Activated CD4-positive, alpha-beta T cell treated with anti-CD3 and anti-CD28 coated beads, Interleukin-2, Interleukin-4, amounts not matched to agents 100 ng/mL and 50 ng/mL, durations not matched to agents 16 hours and 8 hours (primary cell): ENCODE measurements at places on chromosomes 1 and 21.

- no peak for DNase-seq
Observed at GRCh38 chr1:206108635-206109034, 8.6 kb downstream of the AVPR1B start.

DNA sequence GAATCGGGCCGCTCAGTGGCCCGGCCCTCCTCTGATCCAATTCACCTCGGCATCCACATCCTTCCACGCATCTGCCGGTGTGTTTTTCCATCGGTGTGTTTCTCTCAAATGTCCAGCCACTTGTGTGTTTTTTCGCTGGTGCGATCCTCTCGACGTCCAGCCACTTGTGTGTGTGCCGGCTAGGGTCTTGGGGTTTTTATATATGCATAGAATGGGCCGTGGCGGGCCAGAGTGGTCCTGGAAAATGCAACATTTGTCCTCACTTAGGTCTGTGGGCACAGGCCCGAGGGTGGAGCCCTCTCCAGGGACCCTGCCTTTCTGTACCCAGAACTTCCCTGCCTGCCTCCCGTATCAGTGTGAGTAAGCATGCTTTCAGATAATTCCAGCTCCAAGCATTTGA lies 1106.4 kb downstream of the AMY1C start:
- no peak for DNase-seq

DNA sequence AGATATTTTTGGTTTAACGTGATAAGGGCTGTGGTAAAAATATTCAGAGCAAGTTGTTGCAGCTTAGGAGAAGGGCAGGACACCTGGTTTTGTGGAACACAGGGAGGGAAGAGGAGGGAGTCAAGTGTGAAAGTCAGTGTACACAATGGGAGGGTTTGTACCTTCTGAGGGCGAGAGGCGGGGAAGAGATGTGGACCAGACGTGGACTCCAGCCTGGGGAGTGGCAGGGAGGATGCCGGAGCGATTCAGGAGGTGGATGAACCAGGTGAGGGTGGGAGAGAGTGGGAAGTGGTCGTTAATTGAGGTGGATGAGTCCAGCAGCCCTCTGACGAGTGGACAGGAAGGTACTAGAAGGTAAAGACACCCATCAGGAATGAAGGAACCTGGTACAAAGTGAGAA lies 52.2 kb upstream of the IRF2BP2 start:
- DNase-seq = no peak

GRCh38 chr1:86380257-86380861 lies 15.8 kb downstream of the ODF2L start:
- peak; percentile 33 for DNase-seq

- no peak for DNase-seq
Observed at GRCh38 chr1:167165948-167166689, 54.6 kb upstream of the POU2F1 start.

DNA sequence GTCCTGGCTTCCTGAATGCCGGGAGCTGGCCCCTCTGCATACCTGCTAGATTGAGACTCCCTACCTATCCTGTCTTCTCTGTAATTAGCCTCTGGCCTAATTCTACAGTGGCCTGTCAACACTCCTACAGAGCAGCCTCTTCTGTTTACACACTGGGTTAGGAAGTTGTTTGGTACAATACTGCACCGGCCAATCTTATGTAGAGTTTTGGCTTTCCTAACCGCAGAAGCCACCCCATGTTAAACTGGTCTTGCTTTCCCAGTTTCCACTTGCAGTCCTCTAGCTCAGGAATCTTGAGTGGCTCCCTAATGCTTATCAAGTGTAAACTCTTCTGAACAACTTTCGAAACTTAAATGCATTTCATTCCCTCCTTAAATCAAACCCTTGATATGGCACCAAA lies 42.8 kb downstream of the DPH5 start:
- DNase-seq = no peak

GRCh38 chr1:14255711-14256110 lies 342.8 kb upstream of the KAZN start:
- no peak for DNase-seq

DNA sequence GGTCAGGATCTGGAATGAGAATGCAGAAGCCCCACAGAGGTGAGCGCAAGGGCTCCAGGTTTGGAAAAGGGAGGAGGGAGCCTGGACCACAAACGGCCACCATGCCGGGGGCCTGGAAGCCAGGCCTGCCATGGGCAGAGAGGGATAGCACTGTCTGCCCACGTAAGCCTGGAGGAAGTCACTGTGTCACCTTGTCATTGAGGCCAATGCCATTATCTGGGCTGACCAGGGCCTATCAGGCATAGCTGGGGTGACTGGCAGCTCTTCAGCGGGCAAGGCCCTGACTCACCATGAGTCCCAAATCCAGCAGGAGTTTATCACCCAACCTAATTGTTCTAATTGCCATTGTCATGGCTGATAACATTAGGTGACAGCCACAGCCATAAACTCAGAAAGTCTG lies 84.6 kb downstream of the MATN1 start:
- DNase-seq = no peak

DNA sequence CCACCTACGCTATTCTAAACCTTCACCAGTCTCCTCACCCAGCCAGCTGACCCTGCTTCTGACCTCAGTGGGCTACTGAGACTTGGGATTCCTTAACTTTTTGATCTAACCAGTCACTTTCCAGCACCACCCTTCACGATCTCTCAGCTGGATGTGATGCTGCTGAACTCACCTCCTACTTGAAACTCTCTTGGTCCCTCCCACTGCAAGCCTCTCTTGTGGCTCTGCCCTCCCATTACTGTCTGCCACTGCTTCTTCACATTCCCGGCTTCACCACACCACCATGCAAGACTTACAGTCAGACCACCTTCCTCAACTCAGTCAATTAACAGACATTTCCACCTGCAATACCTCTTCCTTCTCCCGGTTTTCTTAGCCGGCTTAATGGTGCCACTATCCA lies 6.3 kb downstream of the TAF5L start:
- no peak for DNase-seq

- DNase-seq = peak; percentile 66
Observed at GRCh38 chr1:79040424-79041082, 34.0 kb upstream of the ADGRL4 start.

DNA sequence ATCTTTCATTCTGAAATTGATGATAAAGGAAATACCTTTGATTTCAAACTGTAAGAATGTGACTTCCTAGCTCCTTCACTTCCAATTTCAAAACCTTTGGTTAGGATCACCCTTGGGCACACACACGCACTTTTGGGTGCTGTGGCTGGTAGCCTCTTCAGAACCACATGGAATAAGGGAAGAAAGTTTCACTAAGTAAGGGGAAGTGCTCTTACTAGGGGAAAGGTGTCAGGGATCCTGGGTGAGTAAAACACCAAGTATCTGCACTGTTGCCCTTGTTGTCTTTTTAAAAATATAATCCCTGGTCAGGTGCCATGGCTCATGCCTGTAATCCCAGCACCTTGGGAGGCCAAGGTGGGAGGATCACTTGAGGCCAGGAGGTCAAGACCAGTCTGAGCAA lies 132.4 kb downstream of the SDCCAG8 start:
- no peak for DNase-seq

- DNase-seq = no peak
Observed at GRCh38 chr21:25453524-25453923, 153.8 kb downstream of the MRPL39 start.

DNA sequence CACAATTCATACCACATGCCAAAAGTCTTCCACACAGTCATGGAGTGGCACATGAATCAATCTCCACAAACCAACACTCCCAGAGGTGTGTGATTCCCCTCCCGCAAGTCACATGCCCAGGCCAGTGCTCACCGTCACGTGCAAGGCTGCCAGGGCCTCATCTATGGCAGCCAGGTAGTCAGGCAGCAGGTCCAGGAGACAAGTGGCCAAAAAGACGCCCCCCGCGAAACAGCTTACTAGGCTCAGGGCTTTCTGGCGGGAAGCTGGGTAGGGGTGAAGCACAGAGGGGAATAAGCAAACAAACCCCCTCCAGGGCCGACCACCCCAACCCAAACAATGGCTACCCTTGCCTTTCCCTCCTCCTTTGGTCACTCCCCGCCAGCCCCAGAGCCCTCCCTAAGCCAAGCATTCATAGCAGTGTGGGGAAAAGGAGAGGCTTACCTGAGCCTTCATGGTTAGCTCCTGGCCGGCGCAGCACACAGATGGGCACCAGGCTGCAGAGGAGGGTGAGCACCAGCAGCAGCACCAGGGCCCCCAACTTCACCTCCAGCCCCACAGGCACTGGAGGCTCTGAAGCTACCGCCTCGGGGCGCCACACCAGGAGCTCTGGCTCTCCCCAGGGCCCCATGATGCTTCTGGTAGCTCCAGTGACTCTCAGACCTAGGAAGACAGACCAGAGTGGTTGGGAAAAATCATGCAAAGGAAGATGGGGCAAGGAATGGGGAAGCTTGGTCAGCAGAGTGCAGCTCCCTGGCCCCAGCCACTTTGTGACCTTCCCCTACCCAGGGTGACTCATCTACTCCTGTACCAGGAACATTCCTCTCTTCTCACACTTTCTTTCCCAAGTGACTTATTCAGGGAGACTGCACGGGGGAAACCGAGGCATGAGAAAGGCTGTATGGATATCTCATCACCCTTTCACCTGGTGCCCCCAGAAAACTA lies 978 bp downstream of the SLC39A1 start:
- no peak for DNase-seq

- DNase-seq = no peak
Observed at GRCh38 chr21:44958471-44959191, 18.8 kb downstream of the SLX9 start.

- no peak for DNase-seq
Observed at GRCh38 chr1:110587906-110588305, 18.3 kb downstream of the KCNA2 start.

DNA sequence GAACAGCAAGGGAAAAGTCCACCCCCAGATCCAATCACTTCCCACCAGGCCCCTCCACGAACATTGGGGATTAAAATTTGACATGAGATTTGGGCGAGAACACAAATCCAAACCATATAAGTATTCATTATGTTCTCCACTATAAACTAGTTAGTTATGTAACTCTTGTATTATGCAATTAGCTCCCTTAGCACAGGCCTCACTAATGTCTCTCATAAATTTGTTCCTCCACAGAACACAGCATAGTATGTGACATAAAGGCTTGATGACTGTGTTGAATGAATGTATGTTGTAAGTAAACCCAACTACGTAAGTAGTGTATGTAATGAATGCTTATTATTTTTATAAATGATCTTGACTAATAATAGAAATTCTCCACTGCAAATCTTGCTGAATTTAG lies 223.3 kb upstream of the ZRANB2 start:
- DNase-seq = no peak

GRCh38 chr21:28793043-28793442 lies 199.6 kb downstream of the LTN1 start:
- DNase-seq = no peak

DNA sequence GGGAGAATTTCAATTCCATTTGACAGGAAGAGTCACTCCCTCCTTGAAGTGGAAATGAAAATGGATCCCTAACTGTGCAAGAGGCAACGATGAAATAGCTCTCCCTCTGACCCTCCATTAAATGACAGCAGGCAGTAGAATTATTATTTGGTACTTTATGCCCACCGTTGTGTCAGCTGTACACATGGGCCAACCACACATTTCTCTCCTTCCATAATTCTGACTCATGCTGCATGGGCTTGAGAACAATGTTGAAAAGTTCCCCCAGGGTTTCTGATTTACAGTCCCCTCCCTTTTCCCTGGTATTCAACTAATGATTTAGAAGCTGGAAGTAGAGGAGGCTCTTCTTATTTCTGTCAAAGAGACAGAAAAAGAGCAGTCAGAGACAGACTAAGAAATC lies 103.5 kb downstream of the RGS7 start:
- DNase-seq = no peak

- DNase-seq = peak; percentile 46
Observed at GRCh38 chr1:88595355-88596002, 88.6 kb upstream of the PKN2 start.

DNA sequence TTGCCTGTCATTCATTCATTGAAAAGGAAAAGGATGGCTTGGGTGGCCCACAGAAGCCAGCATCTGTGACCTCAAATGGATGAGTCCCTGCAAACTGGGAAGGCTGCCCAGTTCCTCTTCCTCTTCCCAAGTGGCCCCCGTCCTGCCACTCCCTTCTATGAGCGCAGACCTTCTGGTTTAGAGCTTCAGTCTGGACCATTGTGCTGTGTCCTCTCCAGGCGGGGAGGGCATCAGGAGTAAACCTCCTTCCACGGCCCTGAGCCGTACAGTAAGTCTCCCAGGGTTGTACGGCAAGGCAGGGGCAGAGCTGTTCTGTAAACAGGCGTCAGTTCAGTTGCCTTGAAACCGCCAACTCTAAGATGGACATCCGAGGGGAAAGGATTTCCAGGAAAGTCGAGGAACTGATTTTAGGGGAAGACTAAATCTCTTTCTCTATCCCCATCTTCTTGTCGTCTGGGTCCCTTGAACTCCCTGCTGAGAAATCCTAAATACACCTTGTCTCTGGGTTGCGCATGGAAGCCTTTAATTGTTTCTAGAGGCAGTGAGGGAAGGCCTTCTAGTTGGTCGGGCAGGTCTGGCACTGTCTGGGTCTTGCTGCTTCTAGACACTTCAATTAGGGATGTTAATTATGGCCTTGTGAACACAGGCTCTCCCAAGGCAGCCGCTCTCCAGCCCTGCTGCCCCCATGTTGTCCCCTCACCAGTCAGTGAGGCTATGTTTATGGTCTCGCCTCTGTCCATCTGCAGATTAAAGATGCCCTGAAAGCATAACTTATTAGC lies 22.1 kb downstream of the SOX13 start:
- DNase-seq = no peak

DNA sequence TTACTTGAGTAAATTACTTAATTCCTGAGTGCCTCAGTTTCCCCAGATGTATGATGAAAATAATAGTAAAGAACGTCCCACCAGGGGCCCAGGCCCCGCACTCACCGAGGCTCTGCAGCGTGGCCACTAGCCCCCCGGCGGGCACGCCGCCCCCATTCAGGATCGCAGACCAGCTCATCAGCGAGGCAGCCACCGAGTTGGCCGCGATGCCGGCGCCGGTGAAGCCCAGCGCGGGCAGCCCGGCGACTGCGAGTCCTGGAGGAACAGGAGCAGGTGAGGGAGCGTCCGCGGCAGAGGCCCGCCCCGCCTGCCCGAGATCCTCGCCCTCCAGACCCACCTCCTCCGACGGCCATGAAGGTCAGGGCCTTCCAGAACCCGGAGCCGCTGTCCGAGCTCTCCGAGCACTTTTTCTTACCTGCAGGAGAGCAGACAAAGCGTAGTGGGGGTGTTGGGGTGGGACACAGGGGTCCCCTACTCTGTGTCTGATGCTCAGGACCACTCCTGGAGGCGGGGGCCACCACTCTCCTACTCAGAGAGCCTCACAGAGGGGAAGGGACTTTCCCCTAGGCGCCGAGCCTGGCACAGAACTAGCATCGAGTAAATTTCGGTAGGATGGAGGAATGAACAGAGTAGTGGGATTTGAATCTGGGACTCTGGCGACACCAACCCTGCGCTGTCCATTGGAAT lies 3.7 kb downstream of the IFI6 start:
- no peak for DNase-seq

- DNase-seq = no peak
Observed at GRCh38 chr1:151693057-151693651, 23.4 kb downstream of the CELF3 start.

GRCh38 chr1:223755432-223755792 lies 43.1 kb downstream of the CAPN2 start:
- no peak for DNase-seq

- peak; percentile 26 for DNase-seq
Observed at GRCh38 chr1:9203511-9203982, 31.0 kb upstream of the H6PD start.
